ENCODE measurements at places on chromosomes 3 and 15.
A peak's percentile ranks its signal among the peaks of the same experiment; 100 is the strongest.

DNA sequence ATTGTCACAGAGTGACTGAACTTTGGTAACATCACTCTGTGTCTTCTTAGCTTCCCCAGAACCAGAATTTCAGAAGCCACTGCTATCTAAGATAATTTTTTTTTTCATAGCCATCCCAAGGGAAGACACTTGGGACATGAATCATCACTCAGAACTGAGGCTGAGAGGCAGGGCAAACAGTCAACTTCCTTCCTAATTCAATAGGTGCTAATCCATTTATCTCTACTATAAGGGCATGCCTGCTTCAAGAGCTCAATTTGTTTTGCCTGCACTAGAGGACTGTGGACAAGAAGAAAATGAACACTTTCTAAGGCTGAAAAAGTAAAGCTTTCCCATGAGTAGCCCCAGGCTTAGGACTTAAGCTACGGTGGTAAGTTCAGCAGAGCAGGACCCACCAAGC is 56.7 kb upstream of the MYRIP start:
- no peak for DNase-seq

- no peak for DNase-seq
These were observed 336.5 kb upstream of the TGFBR2 start for GRCh38 chr3:30269751-30270445.

DNA sequence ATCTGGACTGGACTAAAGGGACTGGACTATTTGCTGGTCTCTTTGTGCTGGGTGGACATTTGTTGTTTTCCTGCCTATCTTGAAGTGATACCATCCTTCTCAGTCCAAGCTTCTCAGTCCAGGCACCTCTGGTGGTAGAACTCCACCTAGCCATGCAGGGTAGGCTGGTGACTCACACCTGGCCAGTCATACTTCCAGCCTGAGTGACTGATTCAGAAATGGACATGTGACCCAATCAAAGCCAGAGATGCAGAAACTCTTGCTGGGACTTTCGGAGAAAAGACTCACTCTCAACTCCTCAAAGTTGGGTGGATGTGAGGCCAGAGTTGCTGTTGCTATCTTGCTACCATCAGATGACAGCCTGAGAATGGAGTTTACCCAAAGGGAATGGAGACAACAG is 5.6 kb upstream of the ASB14 start:
- peak; percentile 62 for DNase-seq

DNA sequence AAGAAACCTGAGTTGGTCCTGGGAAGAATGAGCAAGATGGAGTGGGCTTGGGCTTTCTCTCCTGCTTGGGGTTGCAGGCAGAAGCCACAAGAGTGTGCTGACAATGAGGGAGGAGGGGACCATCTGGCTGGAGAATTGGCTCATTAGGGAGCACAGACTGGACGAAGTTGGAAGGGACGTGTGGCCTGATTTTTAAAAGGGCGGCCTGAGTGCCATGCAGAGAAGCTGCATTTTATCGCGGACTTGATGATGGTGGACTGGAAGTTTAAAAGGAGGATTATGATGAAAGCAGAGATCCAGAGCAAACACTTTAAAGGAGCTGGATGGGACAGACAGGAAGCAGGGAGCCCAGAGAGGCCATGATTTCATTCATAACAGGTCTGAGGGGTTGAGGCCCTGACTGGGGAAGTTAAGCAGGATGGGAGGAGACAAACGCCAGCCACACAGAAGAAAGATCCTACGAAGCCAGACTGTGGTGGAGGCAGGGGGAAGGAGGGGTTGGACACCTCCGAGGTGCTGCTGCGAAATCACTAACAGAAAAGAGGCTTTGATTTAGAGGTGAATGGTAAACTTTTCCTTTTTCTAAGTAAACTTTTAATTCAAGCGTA is 23.6 kb downstream of the TLNRD1 start:
- no peak for DNase-seq

GRCh38 chr3:60698117-60698516 is 553.1 kb downstream of the FHIT start:
- DNase-seq = no peak

DNA sequence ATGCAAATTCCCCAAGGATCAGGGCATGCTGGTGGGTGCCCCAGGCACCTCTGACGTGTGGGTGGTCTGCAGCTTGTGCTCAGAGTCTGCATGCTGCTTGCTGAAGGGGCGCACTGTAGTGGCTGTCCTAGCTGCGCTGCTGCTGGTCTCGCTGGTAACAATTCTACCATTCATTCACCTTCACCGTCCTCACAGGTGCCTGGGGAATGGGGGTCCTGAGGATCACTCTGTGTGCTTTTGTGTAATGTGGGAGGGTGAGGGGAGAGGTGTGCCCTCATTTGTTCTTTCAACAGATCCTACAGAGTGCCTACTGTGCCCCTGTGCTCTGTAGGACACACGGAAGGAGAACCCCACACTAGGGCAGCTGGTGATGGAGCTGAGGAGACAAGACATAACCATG is 2.1 kb upstream of the ITGA11 start:
- no peak for DNase-seq

DNA sequence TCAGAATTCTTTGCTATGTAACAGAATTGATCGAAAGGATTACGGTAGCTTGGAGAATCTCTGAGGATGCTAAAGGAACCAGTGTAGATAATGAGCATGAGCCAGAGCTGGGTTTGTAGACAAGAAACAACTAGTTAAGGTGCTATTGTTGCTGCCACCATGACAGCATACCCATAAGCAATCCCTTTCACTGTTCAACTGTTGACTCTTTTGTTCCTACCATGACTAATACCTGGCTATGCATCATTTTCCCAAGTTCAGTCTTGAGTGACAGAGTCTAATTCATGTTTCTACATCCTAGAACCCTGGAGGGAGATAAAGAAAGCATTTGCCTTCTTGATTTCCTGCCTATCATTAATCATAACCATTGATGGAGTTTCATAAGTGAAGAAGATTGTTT is 600.3 kb downstream of the OTOL1 start:
- no peak for DNase-seq

DNA sequence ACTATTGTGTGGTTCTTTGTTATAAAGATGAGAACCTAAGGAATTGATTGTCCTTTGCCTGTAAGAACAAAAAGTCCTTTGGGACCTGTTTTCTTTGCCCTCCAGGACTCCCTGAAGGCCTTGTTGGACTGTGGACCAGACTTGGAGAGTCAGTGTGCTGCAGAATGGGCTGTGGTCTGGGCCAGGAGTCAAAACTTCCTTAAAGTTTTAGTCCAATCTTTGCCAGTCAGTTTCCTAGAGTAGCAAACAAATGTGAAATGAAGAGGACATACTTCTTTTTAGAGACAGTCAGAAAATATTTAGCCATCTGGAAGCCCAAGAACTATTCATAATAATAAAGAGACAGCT is 45.4 kb downstream of the PDE8A start:
- DNase-seq = no peak

DNA sequence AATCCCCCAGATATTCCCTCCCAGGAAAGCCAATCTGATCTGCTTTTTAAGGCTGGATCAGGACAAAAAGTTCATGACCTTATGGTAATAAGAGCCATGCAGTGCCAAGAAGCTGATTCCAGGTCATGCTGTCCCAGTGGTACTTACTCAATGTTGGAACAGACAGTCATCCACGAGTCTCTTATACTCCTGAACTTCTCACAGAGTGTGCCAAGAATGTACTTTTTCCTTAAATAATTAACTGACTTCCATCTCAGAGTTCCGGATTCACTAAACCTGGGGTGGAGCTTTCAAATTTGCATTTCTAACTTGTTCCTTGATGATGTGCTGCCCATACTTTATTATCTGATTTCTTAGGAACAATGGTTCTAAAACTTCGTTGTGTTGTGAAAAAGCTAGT is 3.4 kb upstream of the P3H2 start:
- no peak for DNase-seq

DNA sequence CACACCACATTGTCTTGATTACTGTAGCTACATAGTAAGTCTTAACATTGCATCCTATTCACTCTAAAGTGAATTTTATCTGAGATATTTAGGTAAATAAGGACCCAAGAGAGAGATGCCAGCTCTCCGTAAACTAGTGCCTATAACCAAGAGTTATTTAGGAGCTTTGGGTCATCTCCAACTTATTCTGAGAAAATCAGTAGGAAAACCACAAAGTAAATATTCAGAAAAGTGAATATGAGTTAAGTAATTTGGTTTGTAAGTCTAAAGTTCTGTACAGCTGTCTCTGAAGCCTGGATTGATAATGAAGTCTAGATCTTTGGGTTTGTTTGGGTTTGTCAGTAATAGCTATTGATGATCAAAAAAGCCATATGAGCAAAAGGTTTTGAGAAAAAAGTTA is 120.0 kb downstream of the FNDC3B start:
- no peak for DNase-seq

GRCh38 chr3:121718205-121718846 is 31.2 kb downstream of the GOLGB1 start:
- DNase-seq = no peak

GRCh38 chr3:57755368-57755675 is 787 bp upstream of the SLMAP start:
- peak; percentile 76 for DNase-seq

- DNase-seq = no peak
These were observed 1.6 kb upstream of the CALML4 start for GRCh38 chr15:68206711-68207151.

DNA sequence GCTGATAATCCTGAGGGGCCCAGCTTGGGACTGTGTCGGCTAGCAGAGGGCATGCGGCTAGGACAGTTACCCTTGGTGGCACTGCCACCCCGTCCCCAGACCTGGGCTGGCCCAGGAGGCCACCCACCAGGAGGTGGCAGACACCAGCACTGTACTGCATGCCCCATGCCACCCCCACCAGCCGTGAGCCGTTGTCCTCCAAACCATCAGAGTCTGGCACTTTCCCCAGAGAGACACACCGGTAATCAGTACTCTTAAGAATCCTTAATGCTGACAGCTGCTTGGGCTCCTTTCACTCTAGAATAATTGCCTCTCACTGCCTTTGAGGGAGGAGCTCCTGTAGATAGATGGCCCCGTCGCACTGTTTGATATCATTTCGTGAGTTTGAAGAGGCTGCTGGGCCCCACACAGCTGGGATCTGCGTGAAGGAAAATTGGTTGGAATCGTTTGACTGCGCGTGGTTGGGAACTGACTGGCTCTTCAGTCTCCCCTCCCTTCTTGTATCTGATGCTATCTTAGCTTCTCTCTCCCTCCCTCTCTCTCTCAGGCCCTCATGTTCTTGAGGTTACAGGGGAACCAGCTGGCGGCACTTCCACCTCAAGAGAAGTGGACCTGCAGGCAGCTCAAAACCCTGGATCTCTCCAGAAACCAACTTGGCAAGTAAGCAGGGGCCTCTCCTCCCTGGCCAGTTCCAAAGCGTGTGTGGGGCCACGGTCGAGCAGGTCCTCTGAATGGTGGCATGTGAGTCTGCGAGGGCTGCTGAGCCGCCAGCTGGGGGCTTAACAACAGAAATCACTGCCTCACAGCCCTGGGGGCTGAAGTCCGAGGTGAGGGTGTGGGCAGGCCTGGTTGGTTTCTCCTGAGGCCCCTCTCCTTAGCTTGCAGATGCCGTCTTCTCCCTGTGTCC is 94.9 kb downstream of the LRRK1 start:
- DNase-seq = no peak

GRCh38 chr3:47313341-47314055 is 30.8 kb downstream of the KLHL18 start:
- DNase-seq = no peak

DNA sequence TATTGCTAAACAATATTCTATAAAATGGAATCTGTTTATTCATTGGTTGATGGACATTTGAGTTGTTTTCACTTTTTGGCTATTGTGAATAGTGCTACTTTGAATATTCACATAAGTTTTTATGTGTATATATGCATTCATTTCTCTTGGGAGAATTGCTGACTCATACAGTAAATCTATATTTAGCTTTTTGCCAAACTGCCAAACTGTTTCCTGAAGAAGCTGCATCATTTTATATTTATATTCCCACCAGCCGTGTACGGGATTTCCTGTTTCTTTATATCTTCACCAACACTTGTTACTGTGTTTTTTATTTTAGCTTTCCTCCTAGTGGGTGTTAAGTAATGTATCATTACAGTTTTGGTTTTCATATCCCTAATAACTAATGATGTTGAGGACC is 12.5 kb upstream of the TCAIM start:
- DNase-seq = no peak

DNA sequence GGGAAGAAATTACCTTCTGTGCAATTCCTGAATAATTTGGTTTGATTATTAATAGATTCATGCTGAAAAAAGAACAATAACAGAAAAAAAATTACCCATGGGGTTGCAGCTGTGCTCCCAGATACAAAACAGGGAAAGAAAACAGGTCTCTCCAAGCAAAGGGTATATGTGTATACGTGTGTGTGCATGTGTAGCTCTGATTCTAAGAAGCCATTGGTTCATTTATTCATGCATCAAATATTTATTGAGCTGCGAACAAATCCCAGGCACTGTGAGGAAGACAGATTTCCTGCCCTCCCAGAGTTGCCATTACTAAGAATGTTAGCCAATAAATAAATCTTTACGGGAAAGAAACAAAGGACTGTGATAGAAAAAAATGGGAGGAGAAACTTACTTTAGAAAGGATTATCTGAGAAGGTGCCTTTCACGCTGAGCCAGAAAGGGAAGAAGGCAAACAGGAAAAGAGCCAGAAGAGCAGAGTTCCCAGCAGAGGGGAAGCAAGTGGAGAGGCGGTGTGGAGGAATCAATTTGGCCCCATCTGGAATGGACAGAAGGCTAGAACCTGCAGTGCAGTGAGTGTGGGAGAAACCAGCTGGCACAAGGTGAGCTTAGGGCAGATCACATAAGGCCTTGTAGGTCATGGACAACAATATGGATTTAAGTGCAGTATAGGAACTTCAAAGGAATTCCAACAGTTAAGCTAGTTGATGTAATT is 20.7 kb downstream of the CHL1 start:
- DNase-seq = no peak

DNA sequence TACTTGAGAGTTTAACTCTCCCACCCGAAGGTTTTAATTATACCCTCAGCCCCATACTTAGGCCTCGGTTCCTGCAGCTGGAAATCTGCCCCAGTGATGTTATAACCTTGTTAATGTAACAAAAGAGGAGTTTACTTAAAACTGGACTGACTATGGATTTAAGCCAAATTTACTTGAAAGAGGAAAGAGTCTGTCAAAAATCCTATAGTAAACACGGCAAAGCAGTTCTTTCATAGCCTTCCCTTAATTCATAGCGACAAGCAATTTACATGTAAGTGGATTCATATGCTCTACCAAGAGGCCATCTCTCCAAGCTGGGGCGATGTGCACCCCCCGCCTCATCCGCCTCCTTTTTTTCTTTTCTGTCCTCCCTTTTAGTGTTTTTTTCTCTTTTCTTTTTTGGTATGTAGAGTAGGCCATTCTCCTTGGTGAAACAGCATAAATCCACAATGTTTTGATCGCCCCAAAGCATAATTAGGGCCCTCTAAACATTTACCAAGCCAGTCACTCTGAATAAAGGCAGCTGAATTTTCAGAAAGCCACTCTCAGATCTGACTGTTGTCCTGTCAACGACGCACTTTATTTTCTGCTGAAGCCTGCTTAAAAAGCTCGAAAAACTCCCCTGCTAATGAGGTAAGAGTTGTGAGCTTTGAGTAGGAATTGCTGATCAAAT is 373.1 kb upstream of the WNT5A start:
- DNase-seq = peak; percentile 20

- no peak for DNase-seq
These were observed 284.4 kb upstream of the IGF1R start for GRCh38 chr15:98363955-98364354.
